Tibial nerve (tissue), 4 donors: ENCODE measurements at places on chromosomes 1 and 21. TPM values are rescaled to one million over a fixed set of nuclear protein-coding genes. Genes with fewer than 3 reads are reported as not detected.

The HES4 gene
- total RNA-seq = 56.7 TPM

The UBL4B gene
- total RNA-seq = 0.42 TPM

The EFNA3 gene
- total RNA-seq = not detected

DNA sequence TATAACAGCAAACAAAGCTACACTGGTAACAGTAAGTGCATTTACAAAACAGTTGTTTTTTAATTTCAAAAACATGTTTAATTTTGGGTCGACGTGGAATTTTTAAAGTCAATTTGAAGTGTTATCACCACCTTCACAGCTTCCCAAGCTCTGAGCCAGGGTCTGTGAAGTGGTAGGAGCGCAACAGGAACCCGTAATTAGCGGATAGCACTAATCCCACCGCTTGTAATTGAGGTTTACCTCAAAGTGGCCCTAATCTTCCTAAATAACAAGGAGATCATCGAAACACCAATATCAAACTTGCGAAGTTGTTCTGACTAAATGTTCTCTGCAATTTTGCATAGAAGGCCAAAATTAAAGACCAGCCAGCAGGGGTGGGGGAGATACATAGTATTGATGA is 18.8 kb downstream of the LBR start:
- H3K27ac ChIP-seq = no peak overlapping the region
- DNase-seq = no peak
- H3K4me1 ChIP-seq = no peaks in the 10 kb centered on the region
- H3K36me3 ChIP-seq = peaks cover 5% of the 10 kb centered on the region

- H3K27ac ChIP-seq = no peak overlapping the region
- no peak for DNase-seq
- H3K4me1 ChIP-seq = no peaks in the 10 kb centered on the region
- H3K36me3 ChIP-seq = no peaks in the 10 kb centered on the region
- no peaks in the 10 kb centered on the region for H3K27me3 ChIP-seq
- no peak overlapping the region for H3K4me3 ChIP-seq
Measured at GRCh38 chr1:94641990-94642389, 100.4 kb upstream of the F3 start.

- H3K4me3 ChIP-seq = peak overlapping the region; percentile 58
- peak; percentile 60 for DNase-seq
- peak overlapping the region; percentile 29 for H3K27ac ChIP-seq
Measured at GRCh38 chr1:228378090-228378872, 28.4 kb downstream of the TRIM11 start.

GRCh38 chr1:229310833-229311232 is 32.0 kb downstream of the CCSAP start:
- no peak overlapping the region for H3K4me3 ChIP-seq
- no peaks in the 10 kb centered on the region for H3K27me3 ChIP-seq
- H3K4me1 ChIP-seq = no peaks in the 10 kb centered on the region
- no peak for DNase-seq

DNA sequence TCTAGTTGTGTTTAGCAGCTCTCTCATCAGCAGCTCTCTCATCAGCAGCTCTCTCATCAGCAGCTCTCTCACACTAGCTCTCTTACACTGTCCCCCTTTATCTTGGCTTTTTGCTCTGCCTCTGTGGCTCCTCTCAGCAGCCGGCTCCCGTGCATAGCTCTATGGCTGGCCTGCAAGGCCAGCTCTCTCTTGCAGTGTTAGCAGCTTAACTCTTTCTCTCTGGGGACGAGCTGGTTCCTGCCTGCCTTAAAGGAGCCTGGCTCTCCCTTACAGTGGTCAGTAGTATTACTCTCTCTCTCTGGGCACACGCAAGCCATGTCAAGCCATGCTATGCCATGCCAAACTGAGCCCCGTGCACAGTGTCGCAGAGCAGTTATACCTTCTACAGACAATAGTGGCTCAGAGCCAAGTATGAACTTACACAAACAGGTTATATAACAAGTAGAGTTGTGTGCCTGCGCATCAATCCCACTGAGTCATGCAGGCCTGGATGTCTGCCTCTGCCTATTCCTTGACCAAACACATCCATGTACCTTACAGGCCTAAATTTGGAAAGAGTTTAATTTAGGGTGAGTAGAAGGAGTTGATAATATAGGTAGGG is 295.9 kb downstream of the TPR start:
- no peaks in the 10 kb centered on the region for H3K27me3 ChIP-seq
- H3K36me3 ChIP-seq = no peaks in the 10 kb centered on the region
- H3K4me3 ChIP-seq = no peak overlapping the region
- no peak for DNase-seq
- no peak overlapping the region for H3K27ac ChIP-seq
- no peaks in the 10 kb centered on the region for H3K4me1 ChIP-seq

DNA sequence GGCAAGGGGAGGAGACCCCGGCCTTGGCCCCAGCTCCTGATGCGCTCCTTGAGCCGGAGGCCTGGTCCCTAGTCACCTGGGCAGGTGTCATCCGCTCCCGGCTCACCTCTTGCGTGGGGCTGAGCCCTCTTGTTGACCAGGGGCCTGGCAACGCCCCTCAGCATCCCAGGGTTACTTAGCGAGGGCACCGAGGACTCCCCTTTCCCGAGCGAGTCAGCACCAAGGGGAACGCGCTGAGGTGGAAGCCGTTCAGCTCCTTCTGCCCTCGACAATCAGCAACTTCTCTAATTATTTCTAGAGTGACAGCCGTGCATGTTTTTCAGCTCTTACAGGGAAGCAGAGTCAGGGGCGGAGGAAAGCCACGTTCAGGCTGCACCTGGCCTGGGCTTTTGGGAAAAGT is 522 bp downstream of the SLC45A1 start:
- peak overlapping the region; percentile 73 for H3K4me3 ChIP-seq
- no peaks in the 10 kb centered on the region for H3K36me3 ChIP-seq
- H3K27ac ChIP-seq = peak overlapping the region; percentile 80
- peaks cover 8% of the 10 kb centered on the region for H3K4me1 ChIP-seq

DNA sequence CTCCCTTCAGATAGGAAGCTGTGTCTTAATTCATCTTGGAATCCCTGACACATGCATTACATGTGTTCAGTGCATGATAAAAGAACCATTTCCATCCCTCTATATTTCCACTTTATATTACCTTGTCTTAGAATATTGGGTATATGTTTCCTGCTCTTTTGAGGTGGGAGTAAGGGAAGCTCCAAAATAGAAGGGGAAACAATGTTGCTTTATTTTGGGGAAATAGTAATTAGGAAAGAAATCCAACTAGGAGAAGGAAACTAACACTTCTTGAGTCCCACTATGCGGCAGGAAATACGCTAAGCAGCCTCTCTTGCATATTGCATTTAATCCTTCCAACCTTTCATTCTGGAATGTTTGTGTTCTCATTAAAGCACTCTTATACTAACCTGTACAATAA is 89.4 kb upstream of the VAV3 start:
- no peaks in the 10 kb centered on the region for H3K27me3 ChIP-seq
- no peaks in the 10 kb centered on the region for H3K4me1 ChIP-seq
- H3K36me3 ChIP-seq = no peaks in the 10 kb centered on the region
- H3K27ac ChIP-seq = no peak overlapping the region

- DNase-seq = no peak
- H3K27ac ChIP-seq = no peak overlapping the region
- H3K27me3 ChIP-seq = no peaks in the 10 kb centered on the region
- H3K36me3 ChIP-seq = no peaks in the 10 kb centered on the region
- no peaks in the 10 kb centered on the region for H3K4me1 ChIP-seq
- no peak overlapping the region for H3K4me3 ChIP-seq
Measured at GRCh38 chr1:30284226-30284625, 439.2 kb downstream of the MATN1 start.

- no peaks in the 10 kb centered on the region for H3K36me3 ChIP-seq
- no peak overlapping the region for H3K4me3 ChIP-seq
- H3K4me1 ChIP-seq = no peaks in the 10 kb centered on the region
- H3K27me3 ChIP-seq = no peaks in the 10 kb centered on the region
Measured at GRCh38 chr21:28482657-28483056, 510.0 kb downstream of the LTN1 start.

DNA sequence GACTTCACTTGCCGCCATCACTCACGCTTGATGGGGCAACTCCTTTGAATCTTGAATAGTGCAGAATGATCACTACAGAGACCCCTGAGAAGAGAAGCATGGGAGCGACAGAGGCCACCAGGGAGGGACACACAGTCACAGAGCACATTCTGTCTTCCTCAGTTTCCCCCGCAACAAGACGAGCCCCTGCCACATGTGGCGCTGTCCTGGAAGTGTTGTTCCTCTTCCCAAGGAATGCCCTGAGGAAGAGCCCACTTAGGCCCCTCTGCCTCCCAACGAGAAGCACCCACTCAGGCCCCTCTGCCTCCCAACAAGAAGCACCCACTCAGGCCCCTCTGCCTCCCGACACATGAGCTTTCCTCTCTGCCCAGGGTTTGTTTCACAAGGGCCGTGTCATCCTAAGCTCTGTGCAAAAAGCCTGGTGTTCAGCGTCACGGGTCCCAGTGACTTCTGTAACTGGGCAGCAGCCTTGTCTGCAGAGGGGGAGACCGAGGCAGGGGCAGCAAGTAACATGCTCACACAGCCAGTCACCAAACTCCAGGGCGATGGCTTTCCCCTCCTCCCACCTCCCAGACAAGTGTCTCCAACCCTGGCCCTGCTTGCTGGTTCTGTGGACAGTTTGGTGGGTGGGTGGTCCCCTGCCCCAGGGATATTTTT is 19.8 kb downstream of the SLC37A1 start:
- H3K4me3 ChIP-seq = no peak overlapping the region
- no peaks in the 10 kb centered on the region for H3K4me1 ChIP-seq
- DNase-seq = no peak
- H3K27me3 ChIP-seq = no peaks in the 10 kb centered on the region
- no peak overlapping the region for H3K27ac ChIP-seq
- no peaks in the 10 kb centered on the region for H3K36me3 ChIP-seq

GRCh38 chr1:39407896-39408640 is 83.4 kb upstream of the BMP8A start:
- H3K4me1 ChIP-seq = peaks cover 49% of the 10 kb centered on the region
- H3K27me3 ChIP-seq = no peaks in the 10 kb centered on the region

DNA sequence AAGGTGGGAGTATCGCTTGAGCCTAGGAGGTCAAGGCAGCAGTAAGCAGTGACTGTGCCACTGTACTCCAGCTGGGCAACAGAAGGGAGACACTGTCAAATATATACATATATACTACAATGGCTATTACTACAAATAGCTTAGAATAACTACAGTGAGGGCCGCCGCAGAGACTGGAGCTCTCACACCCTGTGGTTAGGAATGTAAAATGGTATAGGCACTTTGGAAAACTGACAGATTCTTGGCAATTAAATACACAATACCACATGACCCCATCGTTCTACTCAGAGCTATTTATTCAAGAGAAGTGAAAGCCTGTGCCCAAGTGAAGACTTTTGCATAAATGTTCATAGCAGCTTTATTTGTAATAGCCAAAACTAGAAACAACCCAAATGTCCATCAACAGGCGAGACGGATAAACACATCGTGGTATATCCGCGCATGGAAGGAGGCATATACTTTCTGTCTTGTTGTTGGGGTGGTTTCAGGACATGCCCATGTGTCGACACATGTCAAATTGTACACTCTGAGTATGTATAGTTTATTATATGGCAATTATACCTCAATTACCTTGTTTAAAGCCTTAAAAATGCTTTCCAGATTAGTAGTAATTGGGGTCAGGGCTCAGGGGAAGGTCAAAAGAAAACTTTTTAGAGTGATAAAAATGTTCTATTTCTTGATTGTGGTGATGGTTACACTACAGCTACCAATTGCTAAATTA is 123.4 kb downstream of the RIPK4 start:
- no peaks in the 10 kb centered on the region for H3K36me3 ChIP-seq
- H3K27me3 ChIP-seq = no peaks in the 10 kb centered on the region
- no peak overlapping the region for H3K4me3 ChIP-seq
- peaks cover 21% of the 10 kb centered on the region for H3K4me1 ChIP-seq

DNA sequence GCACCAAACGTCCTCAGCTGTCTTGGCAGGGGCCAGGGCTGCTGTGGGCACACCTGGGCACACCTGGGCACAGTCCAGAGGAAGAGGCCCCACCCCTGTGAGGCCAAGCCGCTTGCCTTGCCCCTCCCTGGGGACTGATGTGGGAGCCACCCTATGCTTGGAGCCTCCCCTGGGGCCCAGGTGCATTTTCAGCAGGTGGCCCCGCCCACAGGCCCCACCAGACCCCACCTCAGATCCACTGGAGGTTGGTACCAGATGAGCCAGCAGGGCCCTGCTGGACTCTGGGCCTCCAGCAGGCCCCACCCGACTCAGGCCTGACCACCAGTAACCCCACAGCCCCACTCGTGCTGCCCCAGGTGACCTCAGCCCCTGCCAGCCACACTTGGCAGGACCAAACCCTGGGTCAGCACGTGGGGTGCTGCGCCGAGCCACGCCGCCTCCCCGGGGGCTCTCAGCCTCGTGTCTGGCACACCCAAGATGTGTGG is 8.8 kb downstream of the SLC19A1 start:
- H3K27me3 ChIP-seq = no peaks in the 10 kb centered on the region
- no peak for DNase-seq
- no peaks in the 10 kb centered on the region for H3K36me3 ChIP-seq
- no peak overlapping the region for H3K4me3 ChIP-seq
- peaks cover 19% of the 10 kb centered on the region for H3K4me1 ChIP-seq
